ENCODE measurements at places on chromosomes 2 and 18. TPM values are rescaled to one million over a fixed set of nuclear protein-coding genes. Genes with fewer than 3 reads are reported as not detected.

Gene ELOA2
- not detected for total RNA-seq

Gene BUB1
- total RNA-seq: 18.8 TPM

Gene BCL2
- total RNA-seq: 4.6 TPM

Gene HNMT
- total RNA-seq: 31.5 TPM

Gene DSG3
- not detected for total RNA-seq

Gene DNAJC5G
- total RNA-seq: not detected

Gene CIAO1
- total RNA-seq: 69.9 TPM

Gene MYCN
- total RNA-seq: not detected

Gene DYSF
- 0.78 TPM for total RNA-seq

Gene TCF4
- total RNA-seq: 136 TPM

Gene WDR7
- total RNA-seq: 23.0 TPM

Gene MZT2A
- total RNA-seq: 42.2 TPM

Gene NT5C1B
- total RNA-seq: not detected

Gene FAP
- total RNA-seq: 225 TPM

Gene ANKRD53
- 0.39 TPM for total RNA-seq

Gene FOSL2
- total RNA-seq: 259 TPM

Gene SUMO1
- 152 TPM for total RNA-seq

Gene GPN1
- 35.8 TPM for total RNA-seq

Gene RAMP1
- 6.8 TPM for total RNA-seq

All from articular chondrocyte of knee joint (primary cell).